Activated naive CD4-positive, alpha-beta T cell treated with Interleukin-2 at 50 U/mL for 16 hours (primary cell): ENCODE measurements at places on chromosomes 4 and X.

- DNase-seq: no peak
These were observed 60.7 kb downstream of the PPP3CA start for GRCh38 chr4:101286663-101287062.

DNA sequence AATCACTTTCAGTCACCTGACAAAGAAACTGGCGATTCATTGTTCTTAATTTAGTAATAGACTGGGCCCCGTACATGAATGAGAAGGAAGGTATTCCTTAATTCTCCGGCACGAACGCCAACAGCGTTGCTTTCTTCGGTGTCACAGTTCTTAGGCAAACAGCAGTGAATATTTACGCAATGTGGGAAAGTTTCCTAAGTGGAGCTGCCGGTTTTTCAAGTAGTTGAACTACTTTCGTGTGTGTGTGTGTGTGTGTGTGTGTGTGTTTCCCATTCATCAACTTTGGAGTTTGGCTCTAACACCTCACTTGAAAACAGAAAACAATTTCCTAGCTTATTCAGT lies 651 bp downstream of the NXT2 start:
- peak; percentile 1 for DNase-seq

DNA sequence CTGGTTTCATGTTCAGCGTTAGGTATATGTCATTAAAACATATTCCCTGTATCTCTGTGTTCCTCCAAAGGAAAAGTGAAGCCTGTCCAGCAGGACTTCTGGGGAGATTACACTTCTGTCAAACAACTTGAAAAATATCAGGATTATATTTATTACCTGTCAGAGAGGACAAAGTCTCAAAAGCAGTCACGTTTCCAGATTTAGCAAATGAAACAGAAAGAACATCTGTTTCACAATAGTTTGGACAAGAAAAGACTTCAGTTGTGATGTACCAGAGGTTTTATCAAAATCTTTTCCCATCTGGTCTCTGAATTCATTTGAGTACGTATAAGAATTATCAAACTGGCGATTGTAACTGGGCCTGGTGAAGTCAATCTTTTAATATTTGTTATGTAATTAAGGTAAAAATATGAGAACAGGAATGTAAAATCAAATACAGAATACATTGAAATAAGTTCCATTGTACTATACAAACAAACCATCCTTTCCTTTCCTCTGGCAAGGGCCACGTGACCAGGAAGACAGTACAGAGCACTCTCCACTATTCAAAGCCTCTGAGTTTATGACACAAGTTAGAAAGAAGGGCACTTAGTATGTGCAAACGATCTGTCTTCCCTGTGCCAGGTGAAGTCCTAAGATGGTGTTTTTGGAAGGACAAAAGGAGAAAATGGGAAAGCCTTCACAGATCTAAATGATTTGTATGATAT lies 3.2 kb downstream of the CASP3 start:
- DNase-seq: no peak

DNA sequence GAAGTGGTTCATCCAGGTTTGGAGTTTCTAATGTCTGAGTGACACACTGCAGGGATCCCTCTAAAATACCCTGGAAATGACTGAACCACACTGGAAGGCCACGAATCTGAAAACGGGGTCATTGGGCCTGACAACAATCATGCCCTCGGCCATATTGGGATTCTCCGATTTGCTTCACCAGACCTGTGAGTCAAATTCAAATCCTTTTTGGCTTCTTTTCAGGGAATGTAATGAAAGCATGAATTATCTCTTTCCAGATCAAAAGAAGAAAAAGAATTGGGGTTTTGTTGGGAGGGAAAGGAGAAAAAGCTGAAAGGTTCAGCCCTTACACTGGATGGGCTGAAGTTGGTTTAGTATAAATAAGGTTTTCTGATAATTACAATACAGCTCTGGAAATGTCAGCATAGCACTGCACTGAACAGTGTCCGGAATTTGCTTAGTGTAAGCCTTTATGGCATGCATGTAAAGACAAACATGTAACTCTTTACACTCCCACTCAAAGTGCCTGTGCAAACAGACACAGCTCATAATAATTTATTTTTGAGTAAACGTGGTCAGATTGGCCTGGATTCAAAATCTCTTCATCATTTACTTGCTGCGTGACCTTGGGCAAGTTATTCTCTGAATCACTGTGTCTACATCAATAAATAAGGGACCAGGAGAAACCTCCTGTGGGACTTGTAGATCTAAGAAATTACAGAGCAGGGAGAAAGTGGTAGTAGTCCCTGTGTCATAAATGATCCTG lies 21.4 kb downstream of the CT47C1 start:
- no peak for DNase-seq

GRCh38 chr4:75841641-75842520 lies 60.4 kb downstream of the PPEF2 start:
- no peak for DNase-seq

DNA sequence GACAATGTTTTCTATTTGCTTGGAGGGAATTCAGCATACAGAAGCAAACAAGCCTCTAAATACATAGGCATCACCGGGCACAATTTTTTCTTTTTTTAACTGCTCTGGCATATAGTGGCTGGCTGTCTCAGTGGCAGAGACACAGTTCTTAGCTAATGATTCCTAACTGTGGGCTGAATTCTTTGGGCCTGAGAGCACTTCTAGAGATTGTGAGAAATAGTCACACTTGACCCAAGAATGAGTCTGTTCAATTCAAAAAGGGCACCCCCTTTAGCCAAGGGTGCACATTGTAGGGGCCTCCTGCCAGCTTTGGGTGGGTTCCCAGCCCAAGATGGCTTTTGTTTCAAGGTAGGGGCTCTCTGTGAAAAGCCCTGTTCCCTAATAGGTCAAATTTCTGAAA lies 345.7 kb downstream of the ARHGAP10 start:
- DNase-seq: no peak

DNA sequence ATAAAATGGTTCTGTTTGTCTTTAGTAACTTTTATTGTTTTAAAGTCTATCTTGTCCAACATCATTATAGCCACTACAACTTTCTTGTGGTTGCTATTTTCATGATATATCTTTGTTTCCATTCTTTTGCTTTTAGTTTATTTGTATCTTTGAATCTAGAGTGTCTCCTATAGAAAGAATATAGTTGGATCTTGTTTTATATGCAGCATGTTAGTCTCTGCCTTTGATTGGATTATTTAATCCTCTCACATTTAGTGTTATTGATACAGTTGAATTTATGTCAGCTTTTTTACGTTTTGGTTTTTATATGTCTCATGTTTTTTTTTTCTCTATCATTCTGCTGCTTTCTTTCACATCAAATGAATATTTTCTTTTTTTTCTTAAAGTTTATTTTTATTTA lies 98.1 kb downstream of the VSIG4 start:
- DNase-seq: no peak

DNA sequence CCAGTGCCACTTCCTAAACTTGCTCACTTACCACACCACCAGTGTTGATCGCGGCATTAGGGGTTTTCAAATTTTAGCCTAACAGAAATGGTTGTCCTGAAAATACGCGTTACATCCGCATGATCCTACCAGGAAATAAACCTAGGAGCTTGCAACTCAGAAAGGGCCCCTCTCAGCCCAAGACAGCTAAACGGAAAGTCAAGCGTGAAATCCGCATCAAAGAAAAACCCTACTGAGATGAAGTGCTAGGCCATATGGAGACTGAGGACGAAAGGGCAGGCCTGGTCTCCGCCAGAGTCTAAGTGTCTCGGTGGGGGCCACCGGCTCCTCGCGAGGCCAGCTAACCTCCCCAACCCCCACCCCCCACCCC lies 626 bp downstream of the YTHDC1 start:
- no peak for DNase-seq

GRCh38 chrX:133511041-133511440 lies 95.8 kb upstream of the GPC4 start:
- DNase-seq: no peak

DNA sequence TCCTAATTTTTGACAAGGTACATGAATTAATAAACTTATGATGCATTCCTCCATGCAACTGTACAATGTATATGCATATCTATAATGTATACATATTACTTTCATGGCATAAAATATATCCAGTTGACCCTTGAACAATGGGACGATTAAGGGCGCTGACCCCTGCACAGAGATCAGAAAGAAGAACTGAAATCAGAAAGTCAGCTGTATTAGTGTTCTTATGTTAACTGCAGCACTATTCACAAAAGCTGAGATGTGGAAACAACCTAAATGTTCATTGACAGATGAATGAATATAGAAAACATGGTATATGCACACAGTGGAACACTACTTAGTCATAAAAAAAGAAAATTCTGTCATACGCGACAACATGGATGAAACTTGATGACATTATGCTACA lies 457.1 kb downstream of the GBA3 start:
- no peak for DNase-seq

GRCh38 chrX:37685381-37686359 lies at the start of gene XK:
TSS of gene XK (plus strand) at chrX:37685791. CDS start at chrX:37685962, 171 bp downstream.
- DNase-seq: peak; percentile 32

DNA sequence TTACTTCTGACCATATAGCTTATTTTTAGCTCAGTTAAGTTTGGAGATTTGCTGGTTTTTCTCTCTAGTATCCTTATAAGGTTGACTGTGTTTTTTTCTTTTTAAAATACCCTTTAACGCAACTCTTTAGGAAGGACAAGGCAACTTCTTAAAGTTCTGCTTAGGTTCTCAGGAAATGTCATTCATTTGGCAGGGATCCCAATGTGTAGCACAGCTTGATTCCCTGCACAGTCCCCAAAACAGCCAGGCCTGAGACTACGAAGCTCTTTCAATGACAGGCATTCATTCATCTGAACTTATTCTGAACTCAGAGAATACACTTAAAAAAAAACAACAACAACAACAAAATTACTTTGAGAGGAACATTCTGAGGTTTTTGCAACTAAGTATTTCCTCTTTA lies 1765.8 kb downstream of the PCDH7 start:
- no peak for DNase-seq

DNA sequence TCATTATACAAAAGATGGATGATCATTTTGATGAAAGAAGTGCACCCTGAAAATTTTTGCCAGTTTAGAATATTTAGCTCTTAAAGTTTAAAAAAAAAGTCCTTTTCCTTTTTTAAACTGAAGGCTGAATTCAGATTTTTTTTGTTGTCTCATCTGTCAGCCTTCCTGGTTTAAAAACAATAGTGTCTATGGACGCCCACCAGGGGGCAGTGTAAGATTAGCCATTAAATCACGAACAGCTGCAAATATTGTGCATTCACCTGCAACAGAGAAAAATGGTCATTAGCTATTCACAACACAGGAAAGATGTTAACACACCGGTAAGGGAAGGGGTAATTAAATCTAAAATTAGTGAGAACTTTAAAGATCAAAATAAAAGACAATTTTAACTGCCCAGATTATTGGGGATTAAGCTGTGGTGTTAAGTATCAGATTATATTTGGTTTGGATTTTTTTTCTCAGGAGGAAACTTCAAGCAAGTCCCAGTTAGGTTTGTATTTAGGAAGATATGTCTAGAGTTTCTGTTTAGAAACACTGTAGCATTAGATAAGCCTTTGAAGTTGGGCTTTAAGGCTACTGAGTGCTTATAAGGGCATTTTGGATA lies 4.4 kb upstream of the CXorf38 start:
- peak; percentile 69 for DNase-seq

GRCh38 chr4:122041312-122041711 lies 89.5 kb upstream of the TRPC3 start:
- no peak for DNase-seq

DNA sequence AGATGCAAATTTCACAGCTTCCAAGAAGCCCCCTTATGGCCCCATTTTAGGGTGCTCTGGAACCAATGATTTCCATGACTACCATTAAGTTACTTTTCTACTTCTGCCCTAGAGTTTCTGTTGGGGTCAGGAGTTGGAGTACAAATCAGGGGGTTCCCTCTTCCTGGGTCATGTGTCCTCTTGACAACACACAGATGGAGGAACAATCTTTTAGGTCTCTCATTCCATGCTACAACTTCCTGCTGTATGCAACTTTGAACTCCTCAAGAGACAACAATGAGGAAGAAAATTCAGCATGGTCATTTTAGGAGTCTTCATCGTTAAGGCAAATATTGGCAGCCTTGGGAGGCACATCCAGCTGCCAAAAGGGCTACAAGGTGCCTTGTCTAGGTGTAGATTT lies 79.7 kb downstream of the SEL1L3 start:
- DNase-seq: no peak

GRCh38 chrX:57121816-57122215 lies 468 bp upstream of the SPIN2B start:
- no peak for DNase-seq

DNA sequence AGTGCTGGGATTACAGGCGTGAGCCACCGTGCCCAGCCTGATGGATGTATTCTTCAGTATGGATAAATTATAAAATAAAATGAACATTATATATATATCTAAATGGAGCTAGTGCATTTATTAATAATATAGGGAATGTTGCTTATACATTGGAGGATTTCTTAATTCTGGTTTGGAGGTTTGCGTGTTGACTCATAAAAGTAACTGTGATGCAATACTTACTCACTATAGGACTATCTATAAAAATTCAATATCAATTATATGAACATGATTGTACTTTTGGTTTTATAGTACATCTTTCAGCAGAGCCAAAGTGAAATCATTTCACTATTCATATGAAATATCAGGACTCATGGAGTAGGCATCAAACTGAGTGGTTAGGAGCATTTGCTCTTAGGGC lies 3.2 kb upstream of the AREG start:
- DNase-seq: no peak

DNA sequence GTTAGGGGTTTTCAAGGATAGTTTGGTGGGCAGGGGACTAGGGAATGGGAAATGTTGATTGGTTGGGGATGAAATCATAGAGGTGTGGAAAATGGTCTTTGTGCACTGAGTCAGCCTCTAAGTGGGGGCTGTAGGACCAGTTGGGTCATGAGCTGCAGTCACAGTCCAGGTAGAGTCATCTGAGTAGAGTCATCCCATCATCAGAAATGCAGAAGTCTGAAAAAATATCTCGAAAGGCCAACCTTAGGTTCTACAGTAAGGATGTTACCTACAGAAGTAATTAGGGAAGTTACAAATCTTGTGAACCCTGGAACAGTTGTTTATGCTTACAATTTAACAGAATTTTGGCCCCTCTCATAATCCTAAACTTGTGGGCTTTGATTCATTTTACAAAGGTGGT lies 63.4 kb upstream of the AP1S2 start:
- no peak for DNase-seq

DNA sequence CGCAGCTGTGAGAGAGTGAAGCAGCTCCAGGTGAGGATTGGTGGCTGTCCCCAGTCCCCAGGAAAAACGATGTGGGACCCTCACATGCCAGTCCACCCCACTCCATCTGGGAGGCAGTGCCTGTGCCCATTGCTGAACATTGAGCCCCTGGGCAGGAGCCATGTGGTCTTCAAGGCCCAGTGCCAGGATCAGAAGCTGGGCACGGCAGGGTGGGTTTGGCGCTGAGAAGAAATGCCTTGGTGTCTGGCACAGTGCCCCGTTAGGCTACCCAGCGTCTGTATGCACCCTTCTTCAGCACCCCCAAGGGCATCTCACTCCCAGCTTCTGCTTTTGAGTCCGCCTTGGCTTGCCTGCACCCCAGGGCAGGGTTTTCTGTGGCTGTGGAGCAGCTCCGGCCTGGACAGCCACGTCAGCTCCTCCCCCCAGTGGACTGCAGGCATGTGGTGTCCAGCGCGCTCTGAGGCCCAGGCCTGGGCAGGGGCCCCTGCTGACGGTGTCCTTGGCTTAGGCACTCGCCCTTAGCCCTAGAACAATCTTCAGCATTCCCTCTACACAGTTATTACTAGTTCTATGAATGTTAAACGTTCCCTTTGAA lies 28.6 kb downstream of the RGS12 start:
- no peak for DNase-seq
